ENCODE measurements at places on chromosomes 4 and X.

GRCh38 chr4:158005021-158005420 lies 167.8 kb downstream of the GASK1B start:
- no peak for DNase-seq

- no peak for DNase-seq
These were observed 622.1 kb downstream of the SPRY1 start for GRCh38 chr4:124018383-124019317.

GRCh38 chr4:112523008-112523721 lies 7.2 kb upstream of the NEUROG2 start:
- no peak for DNase-seq

- no peak for DNase-seq
These were observed 23.2 kb downstream of the RWDD4 start for GRCh38 chr4:183635741-183636140.

DNA sequence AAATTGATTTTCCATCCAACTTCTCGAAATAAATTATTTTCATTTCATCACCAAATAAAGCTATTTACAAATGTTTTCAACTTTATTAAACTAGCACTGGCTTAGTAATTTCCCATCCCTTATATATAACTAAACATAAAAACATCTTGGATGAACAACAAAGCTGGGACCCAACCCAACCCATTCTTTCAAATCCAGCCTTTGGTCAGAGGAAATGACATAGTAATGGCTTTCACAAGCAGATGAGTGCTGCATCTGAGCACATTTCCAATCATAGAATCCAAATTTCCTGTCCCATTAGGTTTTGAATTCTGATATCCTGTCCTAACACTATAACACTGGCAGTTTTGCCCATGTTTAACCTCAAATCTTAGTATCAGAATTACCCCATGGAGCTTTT lies 7.9 kb upstream of the EMCN start:
- no peak for DNase-seq

DNA sequence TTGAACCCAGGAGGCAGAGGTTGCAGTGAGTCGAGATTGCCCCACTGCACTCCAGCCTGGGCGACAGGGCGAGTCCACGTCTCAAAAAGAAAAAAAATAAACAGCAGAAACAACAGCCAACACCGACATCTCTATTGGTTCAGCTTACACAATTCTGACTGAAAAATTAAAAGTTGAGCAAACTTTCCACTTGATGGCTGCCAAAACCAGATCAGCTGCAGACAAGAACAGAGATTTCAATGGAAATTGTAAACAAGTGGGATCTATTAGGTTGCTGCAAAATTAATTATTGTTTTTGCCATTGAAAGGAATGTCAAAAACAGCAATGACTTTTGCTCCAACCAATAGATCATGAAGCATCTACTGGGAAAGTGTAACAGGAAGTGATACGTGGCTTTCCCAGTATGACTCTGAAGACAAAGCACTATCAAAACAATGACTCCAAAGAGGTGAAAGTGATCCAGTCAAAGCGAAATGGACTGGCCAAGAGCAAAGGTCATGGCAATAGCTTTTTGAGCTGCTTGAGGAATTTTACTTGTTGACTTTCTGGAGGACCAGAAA lies 26.3 kb downstream of the UPF3B start:
- no peak for DNase-seq
